ENCODE measurements at places on chromosomes 2 and 18.
A peak's percentile ranks its signal among the peaks of the same experiment; 100 is the strongest.

DNA sequence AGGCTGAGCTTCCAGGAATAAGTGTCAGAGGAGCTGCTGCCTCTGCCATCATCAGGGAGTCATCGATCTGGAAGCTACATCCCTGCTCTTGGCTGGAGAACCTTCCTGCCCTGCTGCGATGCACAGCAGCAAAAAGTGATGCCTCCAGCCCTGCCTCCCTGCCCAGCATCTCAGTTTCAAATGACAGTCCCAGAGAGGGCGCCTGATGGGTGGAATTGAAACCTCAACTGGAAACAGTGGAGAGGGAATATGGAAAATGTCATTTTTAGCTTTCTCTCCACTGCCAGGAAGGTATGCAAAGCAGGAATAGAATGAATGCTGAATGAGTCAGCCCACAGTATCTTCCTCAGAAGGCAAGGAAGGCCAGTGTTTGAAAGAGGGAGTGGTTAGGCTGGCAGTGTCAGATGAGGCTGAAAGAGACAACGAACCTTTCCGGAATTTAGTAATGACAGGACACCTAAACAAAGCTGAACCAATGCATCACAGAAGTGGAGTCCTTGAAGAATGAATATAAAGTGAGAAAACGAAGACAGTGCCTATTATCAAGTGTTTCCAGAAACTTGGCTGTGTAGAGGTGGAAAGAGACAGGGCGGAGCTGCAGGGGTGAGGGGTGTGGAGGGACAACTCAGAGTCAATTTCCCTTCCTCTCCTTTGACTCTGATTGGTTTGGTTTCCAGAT lies 153.9 kb upstream of the NDUFV2 start:
- no peak for DNase-seq

GRCh38 chr2:579961-580360 lies 97.2 kb downstream of the TMEM18 start:
- DNase-seq = no peak

DNA sequence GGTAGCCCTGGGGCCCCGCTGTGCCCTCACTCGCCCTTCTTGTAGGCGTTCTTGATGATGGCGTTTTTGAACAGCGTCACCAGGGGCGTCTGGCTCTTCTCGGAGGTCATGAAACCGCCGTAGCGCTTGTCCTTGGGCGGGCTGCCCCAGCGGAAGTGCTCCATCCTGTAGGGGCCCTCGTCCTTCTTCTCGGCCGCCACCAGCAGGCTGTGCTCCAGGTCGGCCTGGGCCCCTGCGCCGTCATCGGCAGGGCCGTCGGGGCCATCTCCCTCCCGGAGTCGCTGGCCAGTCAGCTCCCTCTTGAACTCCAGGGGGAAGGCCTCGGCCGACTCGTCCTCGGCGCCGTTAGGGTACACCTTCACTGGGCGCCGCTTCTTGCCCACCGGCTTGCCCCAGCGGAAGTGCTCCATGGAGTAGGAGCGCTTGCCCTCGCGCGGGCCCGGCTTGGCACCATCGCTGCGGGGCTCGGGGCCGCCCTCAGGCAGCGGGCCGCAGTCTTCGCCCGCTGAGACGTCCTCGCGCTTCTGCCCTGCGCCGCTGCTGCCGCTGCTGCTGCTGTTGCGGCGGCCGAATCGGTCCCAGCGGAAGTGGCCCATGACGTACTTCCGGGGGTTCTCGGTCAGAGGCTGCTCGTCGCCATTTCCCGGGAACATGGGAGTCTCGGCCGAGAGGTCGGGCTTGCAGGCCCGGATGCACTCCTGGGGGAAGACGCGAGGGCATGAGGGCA lies 7.2 kb downstream of the POMC start:
- DNase-seq = peak; percentile 46

DNA sequence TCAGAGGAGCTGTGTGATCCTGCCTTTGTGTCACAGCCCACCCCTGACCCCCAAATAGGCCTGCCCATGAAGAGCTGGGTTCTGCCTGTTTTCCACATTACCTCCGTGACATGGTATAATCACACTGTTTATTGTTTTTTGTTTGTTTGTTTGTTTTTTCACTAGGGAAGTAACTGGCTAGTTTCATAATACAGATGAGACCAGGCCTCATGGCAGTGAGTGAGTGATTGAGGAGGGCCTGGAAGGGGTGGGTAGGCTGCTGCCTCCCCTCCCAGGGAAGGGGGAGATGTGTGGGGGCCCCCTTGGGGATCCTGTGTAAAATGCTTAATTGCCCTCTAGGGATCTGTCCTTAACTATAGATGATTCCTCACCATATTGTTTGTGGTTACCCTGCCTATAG lies 190.5 kb downstream of the LDLRAD4 start:
- DNase-seq = no peak

- no peak for DNase-seq
These were observed 511.7 kb upstream of the CNTNAP5 start for GRCh38 chr2:123513351-123513750.

DNA sequence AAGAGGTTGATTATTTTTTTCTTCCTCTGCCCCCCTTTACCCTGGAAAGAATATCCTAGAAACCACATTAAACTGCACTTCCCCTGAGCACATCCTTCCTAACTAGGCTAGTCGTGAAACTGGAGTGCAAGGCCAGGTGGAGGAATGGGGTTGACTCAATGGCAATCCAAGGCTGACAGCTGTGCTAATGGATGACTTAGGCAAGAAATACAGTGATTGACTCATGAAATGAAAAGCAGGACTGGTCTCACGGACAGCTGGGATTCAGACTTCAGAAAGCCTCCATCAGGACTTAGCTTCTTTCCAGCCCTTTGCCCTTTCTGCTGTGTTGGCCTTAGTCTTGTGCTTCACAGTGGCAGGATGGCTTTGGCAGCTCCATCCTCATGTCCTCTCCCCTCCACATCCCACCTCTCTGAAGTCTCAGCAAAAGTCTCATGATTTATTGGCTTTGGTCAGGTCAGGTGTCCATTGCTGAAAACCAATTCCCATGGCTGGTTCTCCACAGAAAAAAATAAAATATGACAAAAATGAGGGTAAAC lies 33.8 kb downstream of the INSIG2 start:
- DNase-seq = no peak

DNA sequence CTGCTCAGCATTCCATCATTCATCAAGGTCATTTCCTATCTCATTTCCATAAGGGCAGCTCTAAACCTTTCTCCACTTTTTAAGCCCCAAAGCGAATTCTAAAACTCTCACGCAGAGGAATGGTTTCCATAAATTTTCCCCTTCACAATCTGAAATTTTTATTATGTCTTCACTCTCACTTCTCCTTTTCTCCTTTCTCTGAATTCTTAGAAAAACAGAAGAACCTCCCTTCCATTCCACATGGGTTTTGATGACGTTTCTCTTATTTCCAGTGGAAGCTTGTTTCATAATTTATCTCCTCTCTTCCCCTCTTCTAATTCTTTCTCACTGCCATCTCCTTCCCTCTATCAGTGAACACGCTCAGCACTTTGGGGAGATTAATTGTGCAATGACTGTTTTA lies 97.3 kb downstream of the SPATS2L start:
- no peak for DNase-seq

GRCh38 chr2:117963446-117963845 lies 50.4 kb downstream of the CCDC93 start:
- no peak for DNase-seq

DNA sequence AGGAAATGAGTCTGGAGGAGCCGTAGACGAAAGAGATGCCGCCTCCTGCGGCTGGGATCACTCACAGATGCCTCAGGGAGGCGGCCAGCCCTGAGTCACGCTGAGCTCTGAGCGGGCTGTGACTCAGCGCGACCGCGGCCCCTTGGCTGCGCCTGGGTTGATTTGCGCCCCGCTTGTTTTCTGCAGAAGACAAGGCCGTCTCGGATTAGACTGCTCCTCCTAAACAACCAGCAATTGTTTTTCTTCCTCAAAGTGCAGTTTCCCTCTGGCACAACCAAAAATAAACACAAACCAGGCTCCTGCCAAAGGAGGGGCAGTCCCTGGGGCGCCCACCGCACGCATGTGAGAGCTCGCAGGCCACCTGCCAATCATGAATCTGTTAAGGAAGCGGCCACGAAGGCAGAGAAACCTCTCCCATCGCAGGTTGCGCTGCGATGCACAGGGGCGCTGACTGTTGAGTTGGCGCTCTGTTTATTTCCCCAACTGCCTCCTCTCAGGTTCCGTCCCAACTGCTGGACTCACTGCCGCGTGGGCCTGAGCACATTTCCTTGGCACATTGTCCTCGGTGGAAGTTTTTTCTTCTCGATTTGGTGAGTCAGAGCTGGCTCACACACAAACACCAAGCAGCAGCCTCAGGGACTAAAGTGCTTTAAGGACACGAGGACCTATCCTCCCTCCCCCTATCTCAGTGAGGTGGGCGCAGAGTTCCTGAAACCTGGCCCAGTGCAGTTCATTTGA lies 85.2 kb upstream of the NDUFV2 start:
- DNase-seq = no peak

DNA sequence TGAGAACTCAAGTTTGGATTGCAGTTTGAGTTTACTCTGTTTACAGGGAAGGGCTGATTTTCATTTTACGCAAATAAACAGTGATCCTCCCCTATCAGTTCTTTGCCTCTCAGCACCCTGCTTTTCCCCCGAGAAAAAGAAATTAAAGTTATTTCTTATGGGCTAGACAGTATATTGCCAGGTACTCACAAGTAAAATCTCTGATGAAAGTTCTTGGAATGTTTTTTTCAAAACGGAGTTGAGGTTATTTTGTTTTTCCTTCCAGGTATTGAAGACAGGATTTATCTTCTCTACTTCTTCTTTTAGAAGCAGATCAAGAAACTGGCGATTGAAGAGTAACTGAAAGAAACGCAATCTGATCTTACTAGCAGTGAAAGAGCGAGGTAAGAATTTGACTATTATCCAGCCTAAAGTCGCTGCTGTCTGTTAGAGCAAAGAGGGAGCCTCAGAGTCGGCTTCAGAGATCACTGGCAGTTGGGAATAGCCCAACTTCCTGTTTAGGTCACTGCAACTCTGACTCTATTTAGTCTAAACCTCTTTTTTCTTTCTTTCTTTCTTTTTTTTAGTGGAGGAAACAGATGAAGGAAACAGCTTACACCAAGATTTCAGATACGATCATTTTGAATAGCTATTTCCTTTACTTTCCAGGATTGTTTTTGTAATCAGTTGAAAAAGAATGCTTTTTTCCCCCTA lies at the start of gene TFPI:
Gene TFPI, minus strand, starts transcription at position 425 of the 693 bp plus-strand sequence. CDS start 50,667 bp downstream, outside the sequence.
- no peak for DNase-seq

- no peak for DNase-seq
These were observed 90.5 kb upstream of the FN1 start for GRCh38 chr2:215526341-215526740.

DNA sequence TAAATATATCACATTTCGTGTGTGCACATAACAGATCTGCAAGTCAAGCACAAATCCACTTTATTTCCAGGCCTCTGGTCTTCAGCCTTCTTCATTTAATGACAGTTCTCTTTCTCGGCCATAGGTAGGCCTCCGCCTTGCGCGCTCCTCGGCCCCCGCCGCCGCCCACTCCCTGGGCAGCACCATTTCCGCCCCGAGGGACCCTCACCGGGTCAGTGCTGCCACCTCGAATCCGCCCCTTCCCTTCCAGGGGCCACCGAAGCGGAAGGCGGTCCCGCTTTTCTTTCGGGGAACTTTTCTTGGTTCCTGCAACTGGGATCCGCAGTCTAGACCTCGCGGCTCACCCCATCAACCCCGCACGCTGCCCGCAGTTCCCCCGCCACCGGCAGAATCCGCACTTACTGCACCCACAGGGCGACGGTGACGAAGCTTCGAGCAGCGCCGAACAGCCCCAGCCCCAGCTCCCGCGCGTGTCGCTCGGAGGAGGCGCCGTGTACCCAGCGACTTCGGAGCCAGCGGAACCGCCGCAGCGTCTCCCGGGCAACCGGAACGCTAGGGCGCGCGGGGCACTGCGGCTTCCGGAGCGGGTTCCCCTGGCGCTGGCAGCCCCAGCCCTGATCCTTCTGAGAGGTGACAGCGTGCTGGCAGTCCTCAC lies at the start of gene CDKL4:
Gene CDKL4, minus strand, starts transcription at position 502 of the 655 bp plus-strand sequence.
- no peak for DNase-seq

DNA sequence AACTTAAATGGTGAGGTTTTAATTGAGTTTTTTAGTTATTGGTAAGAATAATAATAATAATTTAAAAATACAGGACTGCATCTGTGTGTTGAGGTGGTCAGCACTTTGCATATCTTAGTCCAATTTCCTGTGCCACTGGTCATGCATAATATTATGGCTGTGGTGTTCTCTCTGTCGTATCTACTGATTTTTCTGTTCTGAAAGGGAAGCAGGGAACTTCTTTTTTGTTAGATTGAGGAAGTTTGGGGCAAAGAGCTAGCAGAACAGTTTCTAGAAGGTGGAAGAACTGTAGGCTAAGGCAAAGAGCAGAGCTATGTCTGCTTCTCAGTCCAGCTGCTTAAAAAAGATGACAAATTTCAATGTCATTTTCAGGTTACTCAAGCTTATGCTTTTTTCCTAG lies 74.3 kb downstream of the XRCC5 start:
- DNase-seq = no peak

DNA sequence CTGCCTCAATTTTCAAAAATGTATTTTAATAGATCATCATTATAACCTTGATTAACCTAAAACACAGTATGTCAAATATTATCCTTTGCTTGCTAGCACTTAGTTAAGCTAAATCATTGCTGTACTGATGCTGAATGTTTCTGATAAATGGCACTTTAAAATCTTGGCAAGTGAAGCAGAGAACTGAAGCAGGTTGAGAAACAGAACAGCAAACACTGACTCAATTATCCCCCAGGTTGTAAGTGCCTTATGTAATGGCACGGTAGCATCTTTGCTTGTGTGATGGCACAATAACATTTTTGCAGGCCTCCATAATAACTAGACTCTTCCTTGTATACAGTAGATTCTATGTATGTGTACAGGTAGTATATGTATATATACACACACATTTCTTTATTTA lies 33.8 kb downstream of the ARHGAP15 start:
- DNase-seq = no peak

- DNase-seq = no peak
These were observed 28.8 kb upstream of the INHBB start for GRCh38 chr2:120317180-120317533.

- no peak for DNase-seq
These were observed 22.7 kb downstream of the MRO start for GRCh38 chr18:50797142-50797541.

- DNase-seq = peak; percentile 28
These were observed 25.4 kb downstream of the SP100 start for GRCh38 chr2:230441227-230441897.

DNA sequence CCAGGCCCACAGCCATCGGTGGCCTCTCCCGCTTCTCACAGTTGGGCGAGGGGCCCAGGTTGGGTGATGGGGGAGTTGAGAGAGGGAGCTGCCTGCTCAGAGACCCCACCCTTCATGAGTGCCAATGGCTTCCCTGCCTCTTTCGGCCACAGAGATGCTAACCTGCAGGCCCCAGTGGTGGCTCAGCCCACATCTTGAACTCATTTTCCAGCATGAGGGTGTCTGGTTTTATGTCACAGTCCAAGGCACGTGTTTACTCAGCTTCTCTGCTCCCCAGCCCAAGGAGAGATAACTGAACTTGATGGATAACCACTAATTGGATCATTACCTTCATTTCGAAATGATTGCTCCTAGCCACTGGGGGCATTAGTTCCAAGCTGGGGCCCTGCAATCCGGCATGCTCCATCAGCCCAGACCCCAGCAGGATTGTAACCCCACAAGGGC lies 45.9 kb upstream of the SIX2 start:
- no peak for DNase-seq

GRCh38 chr18:55195863-55196262 lies 236.6 kb upstream of the CCDC68 start:
- DNase-seq = no peak

- no peak for DNase-seq
These were observed 142.2 kb downstream of the BCL11A start for GRCh38 chr2:60411295-60411694.

All from T-helper 2 cell (primary cell).